Mucosa of descending colon (tissue), 3 donors: ENCODE measurements at places on chromosomes 1 and 21.

DNA sequence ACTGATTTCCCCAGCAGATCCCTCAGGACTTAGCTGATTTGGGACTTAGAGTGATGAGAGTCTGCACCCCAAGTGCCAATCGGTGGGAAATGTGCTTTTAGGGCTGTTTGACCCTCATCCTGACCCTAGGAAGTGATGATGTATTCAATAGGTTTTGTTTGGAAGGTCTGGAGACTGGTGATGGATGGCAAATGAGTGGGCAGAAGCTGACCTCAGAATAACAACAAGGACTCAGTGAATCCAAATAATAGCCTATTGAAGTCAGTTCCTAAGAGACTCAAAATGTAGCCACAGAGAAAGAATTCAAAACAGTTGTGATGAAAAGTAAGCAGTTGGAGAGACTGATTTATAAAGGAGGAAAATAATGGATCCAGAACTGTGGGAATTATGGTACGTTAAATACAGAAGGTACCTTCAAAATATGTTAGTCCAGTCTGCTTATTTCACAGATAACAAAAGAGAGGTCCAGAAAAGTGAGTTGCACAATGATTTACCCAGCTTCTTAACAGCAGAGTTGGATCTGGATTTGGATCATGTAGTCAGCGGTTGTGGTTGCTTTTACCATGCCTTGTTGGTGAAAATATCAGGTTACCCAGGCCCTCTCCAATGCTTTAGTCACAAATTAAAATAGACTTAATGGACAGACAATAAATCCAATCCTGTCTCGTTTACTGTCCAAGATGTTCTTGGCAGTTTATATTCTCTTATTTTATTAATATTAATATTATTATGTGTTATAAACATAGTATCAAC lies 123.0 kb upstream of the PTBP2 start:
- DNase-seq, result no peak

DNA sequence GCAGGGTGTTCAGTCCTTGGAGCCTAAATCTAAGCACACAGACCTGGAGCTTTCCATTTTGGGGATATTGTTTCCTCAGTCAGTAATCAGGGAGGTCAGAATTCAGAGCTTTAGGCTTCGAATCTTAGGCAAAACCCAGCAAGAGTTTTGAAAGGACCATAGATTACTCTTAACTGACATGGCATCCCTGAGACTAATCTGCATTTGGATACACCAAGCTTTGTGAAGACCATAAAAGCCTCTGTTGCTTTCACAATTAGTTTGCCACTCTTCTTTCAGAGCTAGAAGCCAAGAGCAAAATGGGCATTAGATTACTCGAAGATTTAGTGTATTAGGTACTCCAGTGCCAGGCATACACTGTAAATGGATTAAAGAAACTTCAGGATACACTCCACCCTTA lies 131.8 kb upstream of the GREM2 start:
- no peak for DNase-seq

GRCh38 chr1:12402159-12402673 lies 172.4 kb downstream of the VPS13D start:
- DNase-seq, result no peak

DNA sequence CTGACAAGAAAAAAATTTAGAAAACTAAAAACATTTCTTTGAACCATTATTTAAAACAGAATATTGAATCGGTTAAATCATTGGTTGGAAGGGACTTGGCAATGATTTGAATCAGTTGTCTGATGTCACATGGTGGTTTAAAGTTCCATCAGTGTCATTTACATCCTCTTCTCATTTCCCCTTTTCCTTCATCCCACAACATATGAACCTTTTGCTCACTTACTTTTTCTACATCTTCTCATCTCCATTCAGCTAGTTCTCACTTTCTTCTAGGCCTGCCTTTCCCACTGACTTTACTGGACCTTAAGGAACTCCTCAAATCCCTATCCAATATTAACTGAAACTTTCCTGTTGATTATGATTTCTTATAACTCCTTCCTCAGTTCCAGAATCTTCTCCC lies 58.5 kb downstream of the PHACTR4 start:
- DNase-seq, result no peak

- no peak for DNase-seq
Observed at GRCh38 chr1:151843398-151843797, 3.8 kb upstream of the C2CD4D start.

GRCh38 chr1:159917533-159918351 lies 7.6 kb downstream of the TAGLN2 start:
- DNase-seq, result no peak

DNA sequence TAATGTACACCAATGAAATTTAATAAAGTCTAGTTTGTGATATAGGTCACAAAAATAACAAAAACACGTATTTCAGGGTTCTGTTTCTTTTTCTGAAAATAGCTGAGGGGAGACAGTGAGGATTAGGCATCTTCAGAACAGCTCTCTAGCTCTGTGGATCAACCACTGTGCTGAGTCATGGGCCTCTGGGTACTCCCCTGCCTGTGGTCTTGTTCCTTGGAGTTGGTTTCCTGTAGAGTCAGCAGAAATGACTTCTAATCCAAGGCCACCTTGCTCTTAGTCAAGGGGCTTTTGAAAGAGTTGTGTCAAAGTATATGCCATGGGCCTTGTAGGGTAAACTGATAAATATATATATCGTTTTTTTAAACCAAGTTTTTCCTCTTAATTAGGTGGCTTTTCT lies 141.8 kb upstream of the ZRANB2 start:
- no peak for DNase-seq

DNA sequence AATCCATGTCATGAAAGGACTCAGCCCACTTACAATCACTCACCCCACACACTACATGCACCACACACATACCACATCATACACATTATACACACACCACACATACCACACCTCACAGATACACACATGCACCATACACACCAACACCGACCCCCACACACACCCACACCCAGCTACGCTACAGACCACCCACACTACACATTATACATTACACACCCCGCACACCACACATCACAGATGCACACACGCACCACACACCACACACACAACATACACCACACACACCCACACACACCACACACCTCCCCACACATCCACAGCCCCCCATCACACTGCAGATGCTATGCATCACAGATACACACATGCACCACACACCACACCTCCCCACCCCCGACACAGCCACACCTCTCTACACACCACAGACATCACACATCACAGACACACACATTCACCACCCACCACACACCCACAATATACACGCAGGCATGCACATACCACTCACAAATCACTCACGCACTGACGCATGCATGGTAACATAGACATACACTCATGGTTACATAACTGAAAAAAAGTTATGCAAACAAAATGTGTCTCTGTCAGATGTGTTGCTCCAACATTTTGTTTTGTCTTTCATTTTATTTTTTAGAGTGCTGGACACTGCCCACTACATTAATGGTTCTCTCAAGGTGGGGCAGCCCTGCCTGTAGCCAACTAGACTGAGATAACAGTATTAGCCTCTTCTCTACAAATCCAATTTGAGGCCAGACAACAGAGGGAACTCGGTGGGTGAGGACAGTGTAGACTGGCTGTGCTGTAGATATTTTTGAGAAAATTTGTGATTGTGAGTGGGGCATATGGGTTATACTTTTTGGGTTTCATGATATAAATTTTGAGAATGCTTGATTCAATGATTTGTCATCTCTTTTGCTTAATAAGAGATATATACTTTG lies 15.2 kb upstream of the PGBD2 start:
- DNase-seq, result no peak

GRCh38 chr1:30988045-30988444 lies 77.5 kb downstream of the PUM1 start:
- no peak for DNase-seq

- no peak for DNase-seq
Observed at GRCh38 chr21:36863260-36863659, 103.2 kb downstream of the HLCS start.

DNA sequence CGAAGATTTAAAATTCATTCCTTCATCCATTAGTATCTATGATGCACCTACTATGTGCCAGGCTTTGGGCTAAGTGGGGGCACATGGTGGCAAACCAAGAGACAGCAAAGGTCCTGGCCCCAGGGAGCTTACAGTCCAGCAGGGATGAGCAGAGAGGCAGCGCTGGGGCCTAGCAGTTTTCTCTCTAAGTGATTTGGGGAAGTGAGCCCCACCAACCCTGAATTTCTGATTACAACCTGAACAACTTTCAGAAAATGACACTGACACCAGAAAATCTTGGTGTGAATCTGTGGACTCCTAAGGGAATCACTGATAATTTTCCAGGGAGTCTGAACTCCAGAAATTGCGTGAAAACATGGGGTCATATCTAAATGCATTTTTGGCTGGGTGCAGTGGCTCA lies 111.5 kb downstream of the CAPN8 start:
- no peak for DNase-seq

DNA sequence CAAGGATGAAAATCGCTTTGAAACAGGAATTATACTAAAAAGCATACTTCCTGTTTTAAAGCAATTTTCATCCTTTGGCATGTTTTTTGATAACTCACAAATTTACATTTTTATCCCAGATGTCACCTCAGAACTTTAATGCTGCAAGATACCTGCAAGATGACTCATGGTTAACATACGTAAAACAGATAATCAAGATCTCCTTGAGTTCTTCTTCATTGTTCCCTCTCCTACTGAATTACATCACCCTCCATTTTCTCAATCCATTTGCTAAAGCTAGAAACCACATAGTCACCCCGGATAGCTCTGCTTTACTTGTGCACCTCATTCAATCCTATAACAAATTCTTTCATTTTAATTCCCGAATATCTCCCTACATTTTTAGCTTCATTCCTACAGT lies 1114.2 kb downstream of the PLA2G4A start:
- no peak for DNase-seq

GRCh38 chr1:19921310-19921709 lies 2.1 kb downstream of the PLA2G2E start:
- DNase-seq, result peak; percentile 68

- no peak for DNase-seq
Observed at GRCh38 chr1:79041666-79042065, 35.1 kb upstream of the ADGRL4 start.

DNA sequence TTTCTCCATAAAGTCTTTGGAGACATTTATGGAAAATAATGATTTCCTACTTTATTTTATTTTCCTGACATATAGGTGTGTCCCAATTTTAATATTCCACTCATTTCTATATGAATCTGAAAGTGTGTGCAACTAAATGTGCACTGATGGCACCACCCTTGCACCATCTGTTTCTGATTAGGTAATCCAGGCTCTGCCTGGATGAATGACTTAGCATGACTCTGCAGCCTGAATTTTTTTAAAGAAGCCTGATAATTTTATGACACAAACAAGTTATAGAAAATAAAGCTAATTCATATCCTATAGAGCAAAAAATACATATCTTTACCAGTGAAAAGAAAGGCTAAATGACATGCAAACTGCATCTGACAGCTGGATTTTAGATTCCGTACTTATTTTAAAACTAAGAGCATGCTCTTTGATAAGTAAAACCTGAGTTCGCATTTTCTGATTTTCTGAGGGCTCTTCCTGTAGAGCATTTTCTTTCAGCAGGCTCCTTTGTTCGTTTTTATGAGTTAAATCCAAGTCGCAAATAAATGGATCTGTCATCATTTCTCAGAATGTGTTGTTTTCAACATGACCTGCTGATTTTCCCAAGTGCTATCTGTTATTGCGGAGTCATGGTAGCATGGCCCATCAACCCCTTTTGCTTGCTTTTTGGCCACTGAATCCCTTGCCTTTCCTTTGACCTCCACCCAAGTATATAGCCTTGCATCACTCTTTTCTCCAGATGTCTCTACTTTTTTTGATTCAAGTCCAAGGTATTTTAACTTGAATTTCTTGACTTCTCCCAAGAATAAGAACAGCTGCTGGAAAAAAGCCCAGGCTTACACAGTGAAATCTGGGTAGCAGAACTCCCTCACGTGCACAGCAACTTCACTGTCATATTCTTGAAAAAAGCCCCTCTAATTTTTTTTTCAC lies 52.8 kb upstream of the LYPLAL1 start:
- no peak for DNase-seq

- no peak for DNase-seq
Observed at GRCh38 chr1:100387209-100387608, 34.9 kb downstream of the CDC14A start.

DNA sequence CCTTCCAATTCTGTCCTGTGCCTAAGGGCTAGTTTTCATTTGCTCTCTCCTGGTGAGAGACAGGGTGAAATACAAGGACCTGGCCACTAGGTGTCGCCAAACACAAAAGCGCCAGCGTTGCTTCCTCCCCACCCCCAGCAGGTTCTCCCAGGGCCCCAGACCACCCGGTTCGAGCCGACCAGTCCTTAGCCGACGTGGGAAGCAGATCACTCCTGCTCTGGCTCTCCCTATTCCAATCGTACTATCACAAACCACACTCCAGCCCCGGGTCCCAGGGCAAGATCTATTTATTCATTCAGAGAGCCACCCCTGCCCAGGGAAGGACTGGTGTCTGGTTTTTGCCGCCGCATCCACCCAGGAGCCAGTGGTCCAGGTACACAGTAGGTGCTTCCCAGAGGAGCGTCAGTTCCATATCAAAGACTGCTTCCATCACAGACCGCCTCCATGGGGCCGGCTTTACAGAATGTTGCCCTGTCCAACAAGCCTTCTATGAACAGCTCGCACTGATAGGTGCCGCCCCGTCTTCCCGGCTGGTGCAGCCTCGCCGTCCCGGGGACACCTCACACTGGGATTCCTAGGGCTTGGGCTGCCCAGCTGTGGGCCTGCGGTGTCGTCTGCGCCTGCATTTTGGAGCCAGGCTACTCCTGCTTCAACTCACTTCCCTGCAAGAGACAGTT lies 35.0 kb downstream of the CTNNBIP1 start:
- peak; percentile 73 for DNase-seq

GRCh38 chr1:145963265-145964019 lies 933 bp downstream of the ANKRD34A start:
- DNase-seq, result no peak

- DNase-seq, result no peak
Observed at GRCh38 chr1:228802386-228803220, 67.3 kb downstream of the RHOU start.

DNA sequence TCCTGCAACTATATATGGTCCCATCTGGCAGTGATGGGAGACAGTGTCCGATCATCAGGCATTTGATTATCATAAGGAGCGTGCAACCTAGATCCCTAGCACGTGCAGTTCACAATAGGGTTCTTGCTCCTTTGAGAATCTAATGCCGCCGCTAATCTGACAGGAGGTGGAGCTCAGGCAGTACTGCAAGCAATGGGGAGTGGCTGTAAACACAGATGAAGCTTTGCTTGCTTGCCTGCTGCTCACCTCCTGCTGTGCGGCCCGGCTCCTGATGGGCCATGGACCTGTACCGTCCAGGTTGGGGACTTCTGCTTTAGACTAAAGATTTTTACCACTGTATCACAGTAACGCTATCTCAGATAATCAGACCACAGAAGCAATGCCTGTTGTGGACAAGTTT lies 63.8 kb downstream of the TGFB2 start:
- no peak for DNase-seq

- no peak for DNase-seq
Observed at GRCh38 chr1:15510611-15511405, 13.2 kb downstream of the CASP9 start.

- DNase-seq, result no peak
Observed at GRCh38 chr1:93296555-93297154, 49.1 kb upstream of the DR1 start.
